ENCODE measurements at places on chromosomes 7 and 10.
A peak's percentile ranks its signal among the peaks of the same experiment; 100 is the strongest.

DNA sequence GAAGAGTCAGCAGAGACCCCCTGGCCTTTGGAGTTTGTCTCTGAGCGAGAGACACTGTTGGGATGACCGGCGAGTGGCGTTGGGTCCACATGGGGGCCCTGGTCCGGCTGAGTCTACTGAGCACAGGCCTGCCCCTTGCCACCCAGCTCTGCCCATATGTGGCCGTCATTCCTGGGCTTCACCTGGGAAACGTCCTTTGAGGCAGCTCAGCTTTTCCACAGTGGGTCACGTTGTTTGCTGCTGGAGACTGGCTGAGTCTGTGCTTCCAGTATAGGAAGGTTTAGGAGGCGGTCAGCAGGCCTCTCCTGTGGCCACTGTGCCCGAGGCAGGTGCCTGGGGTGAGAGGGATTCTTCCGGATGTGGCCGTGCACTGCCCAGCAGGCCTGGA lies 17.1 kb downstream of the ADAM8 start:
- no peak for DNase-seq

- no peak for DNase-seq
Observed at GRCh38 chr7:12249706-12250105, 38.6 kb downstream of the TMEM106B start.

GRCh38 chr10:2978111-2978510 lies 89.2 kb upstream of the PFKP start:
- DNase-seq, result peak; percentile 53

DNA sequence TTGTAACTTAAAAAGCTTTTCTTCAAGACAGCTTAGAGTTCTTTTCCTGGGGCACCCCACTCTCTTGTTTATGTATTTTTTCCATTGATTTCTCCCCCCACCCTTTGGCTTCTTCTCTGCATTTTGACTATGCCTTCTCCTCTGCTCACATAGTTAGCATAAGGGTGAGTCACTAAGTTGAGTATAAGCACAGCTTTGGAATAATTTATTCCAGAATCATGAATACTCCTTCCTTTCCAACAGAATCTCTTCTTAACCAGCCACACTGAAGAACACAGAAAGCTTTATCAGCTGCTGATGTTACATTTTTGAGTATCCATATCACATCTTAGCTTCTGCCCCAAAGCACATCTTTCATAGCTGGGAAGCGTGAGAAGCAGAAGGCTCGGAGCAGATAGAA lies 449.5 kb upstream of the MKI67 start:
- no peak for DNase-seq

DNA sequence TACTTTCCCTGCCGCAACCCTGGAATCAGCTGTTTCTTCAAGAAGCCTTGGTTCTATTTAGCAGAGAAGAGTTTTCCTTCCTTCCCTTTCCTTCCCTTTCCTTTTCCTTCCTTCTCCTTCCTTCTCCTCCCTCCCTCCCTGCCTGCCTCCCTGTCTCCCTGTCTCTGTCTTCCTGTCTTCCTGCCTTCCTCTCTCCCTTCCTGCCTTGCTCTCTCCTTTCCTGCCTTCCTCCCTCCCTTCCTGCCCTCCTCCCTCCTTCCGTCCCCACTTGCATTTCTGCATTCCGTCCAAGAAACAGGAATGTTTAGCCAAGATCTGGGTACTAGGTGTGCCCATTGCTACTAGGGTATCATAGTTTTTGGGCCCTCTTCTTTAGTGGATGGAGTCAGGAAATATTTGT lies 21.9 kb downstream of the SND1 start:
- no peak for DNase-seq

DNA sequence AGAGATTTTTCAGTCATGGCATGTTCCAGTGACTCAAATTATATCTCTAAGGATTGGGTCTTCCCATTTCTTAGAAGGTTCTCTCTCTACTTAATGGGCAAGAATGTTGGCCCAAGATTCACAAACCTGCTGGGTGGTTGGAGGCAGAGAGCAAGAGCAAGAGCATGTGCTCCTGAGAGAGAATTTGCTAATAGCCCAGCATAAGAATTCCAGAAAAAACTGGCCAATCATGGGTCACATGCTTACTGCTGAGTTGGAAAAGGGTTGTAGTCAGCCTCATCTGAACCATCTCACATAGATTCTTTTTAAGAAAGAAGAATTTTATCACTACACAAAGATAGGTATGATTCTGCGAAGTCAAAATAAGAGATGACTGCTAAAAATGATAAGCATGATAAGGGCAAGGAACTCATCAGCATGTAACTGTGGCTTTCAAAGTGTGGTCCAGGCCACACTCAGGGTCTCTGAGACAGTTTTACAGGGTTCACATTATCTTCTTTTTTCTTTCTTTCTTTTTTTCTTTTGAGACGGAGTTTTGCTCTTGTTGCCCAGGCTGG lies 8.2 kb upstream of the VCL start:
- DNase-seq, result no peak

DNA sequence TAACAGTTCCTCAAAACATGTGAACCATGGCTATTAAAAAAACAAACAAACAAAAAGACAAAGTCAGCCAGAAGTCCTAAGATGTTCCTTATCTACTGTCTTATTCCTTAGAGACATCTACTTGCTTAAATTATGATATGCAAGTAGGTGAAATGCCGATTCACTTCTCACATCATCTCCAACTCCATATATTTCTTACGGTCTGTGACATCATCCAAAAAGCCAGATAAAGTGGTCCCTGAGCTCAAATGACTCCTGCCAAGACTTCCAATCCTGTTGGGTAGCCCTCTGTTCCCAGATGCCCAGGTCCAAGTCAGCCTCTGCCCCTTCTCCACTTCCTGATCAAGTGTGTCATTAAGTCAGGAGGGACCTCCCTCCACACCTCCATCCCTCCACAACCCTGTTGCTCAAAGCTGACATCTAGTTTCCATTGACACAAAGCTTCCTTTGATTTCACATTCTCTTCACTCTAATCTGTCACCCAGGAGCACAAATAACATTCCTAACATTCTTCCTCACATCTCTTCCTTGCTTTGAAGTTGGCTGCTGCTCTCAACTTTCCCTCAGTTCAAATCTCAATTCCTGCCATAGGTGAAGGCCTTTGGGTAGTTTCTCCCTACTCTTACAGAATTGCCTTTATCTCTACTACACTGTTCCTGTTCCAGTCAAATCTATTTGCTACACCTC lies 56.1 kb upstream of the PDLIM1 start:
- no peak for DNase-seq

DNA sequence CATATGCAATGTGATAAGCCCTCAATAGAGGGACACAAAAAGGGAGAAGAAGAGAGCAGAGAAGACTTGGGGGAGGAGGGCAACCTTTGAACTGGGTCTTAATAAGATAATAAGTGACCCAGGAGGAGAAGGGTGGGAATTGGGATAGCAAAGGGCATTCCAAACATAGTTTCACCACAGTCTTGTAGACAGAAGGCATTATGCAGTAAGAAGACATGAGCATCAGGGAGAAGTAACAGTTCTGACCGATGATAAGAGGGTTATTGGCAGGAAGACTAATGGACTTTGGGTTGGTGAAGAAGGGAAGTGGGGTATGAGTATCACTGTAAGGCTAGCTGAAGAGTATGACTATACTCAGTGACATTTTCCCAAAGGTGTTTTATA lies 63.6 kb downstream of the TES start:
- no peak for DNase-seq

GRCh38 chr10:101769541-101770180 lies 6.3 kb downstream of the FGF8 start:
- no peak for DNase-seq

GRCh38 chr10:102504976-102505300 lies 1.2 kb downstream of the SUFU start:
- DNase-seq, result no peak

GRCh38 chr7:27173956-27174873 lies at the start of gene HOXA10:
TSS of gene HOXA10 (minus strand) at chr7:27174320. CDS start at chr7:27174306, 14 bp downstream.
- peak; percentile 36 for DNase-seq

DNA sequence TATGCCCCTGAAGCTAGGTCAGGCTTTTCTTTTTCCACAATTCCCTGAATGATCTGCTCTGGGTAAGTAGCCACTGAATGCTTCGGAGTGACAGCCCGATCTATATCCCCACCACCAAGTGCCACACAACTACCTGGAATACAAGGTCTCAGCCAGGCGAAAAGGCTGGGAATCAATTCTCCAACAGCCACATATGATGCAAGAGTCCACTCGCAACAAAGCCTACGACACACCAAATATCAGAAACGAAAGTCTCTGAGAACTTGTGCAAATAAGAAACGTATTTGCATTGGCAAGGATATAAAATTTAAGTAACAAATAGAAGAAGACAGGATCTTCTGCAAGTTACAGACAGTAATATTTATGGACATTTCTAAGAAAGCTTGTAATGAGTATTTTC lies 5.7 kb downstream of the HIPK2 start:
- DNase-seq, result no peak
